ENCODE measurements at places on chromosomes 16 and 17.

DNA sequence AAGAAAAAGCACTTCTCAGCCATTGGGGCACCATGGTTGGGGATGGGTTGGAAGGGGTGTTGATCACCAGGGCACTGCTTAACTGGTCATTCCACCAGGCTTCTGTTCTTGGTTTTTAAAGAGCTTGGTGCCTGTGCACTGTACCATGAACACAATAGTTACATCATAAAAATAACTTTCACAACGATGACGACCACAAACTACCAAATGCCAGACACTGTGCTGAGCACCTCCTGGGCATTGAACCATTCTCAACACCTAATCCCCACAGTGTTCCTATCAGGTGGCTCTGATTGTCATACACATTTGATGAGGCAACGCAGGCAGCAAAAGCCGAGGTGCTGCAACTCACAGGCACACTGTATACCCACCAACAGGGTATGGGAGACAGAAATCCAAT lies 208.0 kb downstream of the FOXL1 start:
- no peak for DNase-seq

DNA sequence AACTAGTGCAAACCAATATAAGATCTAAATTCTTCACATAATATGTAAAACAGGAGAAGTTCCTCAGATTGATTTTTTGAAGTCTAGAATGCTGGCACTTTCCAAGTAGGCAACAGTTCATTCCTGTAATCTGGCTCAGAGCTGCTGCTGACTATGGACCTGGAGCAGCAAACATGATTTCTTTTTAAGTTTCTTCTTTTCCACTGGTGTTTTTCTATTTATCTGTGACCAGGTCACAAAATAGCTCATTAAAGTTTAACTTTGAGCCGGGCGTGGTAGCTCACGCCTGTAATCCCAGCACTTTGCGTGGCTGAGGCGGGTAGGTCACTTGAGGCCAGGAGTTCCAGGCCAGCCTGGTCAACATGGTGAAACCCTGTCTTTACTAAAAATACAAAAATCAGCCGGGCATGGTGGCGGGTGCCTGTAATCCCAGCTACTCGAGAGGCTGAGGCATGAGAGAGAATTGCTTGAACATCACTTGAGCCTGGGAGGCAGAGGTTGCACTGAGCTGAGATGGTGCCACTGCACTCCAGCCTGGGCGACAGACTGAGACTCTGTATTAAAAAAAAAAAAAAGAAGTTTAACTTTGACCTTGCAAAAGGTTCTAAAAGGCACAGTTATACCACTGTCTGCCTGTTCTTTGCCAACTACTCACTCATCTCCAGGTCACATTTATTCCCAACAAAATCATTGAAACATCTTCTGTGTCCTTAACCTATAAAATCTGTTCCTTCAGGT lies 29.4 kb upstream of the SLC13A2 start:
- DNase-seq = no peak

DNA sequence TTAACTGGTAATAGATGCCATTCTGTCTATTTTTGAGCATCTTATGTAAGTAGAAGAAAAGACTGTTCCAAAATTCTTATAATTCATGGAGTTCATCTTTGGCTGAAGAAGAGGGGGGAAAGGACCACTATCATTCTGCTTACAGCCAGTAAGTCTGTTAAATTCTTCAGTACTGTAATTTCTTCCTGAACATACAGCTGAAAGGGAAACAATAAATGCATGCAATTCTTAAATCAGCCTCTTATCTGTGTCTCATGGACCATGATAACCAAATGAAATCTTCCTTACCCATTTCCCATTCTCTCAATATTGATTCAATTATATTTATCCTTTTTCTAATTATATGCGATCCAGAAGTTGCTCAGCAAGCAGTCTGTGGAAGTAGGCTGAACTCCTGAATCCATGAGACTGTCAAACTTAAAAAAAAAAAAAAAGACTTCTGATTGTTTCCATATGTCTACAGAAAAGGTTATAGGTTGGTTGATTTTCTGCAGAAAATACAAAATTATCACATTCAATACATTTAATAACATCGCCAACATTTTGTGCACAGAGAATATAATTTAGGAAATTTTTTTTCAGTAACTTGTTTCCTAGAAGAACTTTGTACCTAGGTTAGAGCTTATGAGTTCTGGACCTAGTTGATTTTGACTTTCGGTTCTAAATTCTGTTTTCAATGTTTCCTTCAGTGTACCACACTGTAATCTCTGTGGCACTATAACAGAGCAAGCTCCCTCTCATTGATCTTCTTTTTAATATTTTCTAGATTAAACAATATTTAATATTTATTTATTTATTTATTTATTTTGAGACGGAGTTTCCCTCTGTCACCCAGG lies 1.2 kb upstream of the ABCA9 start:
- no peak for DNase-seq

GRCh38 chr17:6571452-6571781 lies 15.1 kb upstream of the PITPNM3 start:
- no peak for DNase-seq

GRCh38 chr17:1509290-1509881 lies 7.0 kb downstream of the INPP5K start:
- DNase-seq = no peak

DNA sequence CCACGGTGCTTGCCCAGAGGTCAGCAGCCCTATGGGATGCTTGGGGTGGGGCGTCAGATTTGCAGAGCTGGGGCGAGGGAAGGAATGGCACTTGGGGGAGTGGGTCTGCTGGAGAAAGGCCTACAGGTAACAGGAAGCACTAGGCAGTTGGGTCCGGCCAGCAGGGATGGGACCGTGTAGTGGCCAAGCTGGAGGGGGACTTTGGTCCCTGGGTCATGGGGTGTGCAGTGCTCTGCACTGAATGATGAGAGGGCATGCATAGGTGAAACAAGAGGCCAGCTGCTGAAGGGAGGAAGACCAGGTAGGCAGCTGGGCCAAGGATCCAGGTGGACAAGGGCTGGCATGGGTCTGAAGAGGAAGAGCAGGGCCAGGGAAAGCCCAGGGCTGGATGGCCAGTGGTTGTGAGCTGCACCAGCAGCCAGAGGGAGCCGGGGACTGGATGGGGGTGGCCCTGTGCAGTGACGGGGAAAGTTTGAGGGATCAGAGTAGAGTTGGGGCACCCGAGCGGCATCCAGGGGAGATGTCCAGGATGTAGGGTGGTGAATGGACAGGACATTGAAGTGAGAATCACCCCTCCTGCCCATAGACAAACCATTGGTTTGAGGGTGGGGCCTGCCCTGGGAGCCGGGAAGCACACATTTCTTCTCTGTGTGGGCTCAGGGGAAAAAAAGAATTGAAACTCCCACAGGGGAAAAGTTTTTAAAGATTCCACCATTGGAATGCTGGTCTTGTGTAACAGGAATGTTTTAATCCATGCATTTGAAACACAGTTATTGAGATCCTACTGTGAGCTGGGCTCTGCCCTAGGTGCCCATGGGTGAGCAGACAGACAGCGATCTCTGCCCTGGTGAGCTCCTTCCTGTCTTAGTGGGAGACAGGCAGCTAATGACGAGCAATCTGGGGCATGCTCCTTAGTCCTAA lies 25.1 kb downstream of the RAI1 start:
- no peak for DNase-seq

- no peak for DNase-seq
Observed at GRCh38 chr17:34423978-34424813, 61.2 kb upstream of the CCL1 start.

GRCh38 chr17:11239379-11239970 lies 1.5 kb upstream of the SHISA6 start:
- DNase-seq = no peak

DNA sequence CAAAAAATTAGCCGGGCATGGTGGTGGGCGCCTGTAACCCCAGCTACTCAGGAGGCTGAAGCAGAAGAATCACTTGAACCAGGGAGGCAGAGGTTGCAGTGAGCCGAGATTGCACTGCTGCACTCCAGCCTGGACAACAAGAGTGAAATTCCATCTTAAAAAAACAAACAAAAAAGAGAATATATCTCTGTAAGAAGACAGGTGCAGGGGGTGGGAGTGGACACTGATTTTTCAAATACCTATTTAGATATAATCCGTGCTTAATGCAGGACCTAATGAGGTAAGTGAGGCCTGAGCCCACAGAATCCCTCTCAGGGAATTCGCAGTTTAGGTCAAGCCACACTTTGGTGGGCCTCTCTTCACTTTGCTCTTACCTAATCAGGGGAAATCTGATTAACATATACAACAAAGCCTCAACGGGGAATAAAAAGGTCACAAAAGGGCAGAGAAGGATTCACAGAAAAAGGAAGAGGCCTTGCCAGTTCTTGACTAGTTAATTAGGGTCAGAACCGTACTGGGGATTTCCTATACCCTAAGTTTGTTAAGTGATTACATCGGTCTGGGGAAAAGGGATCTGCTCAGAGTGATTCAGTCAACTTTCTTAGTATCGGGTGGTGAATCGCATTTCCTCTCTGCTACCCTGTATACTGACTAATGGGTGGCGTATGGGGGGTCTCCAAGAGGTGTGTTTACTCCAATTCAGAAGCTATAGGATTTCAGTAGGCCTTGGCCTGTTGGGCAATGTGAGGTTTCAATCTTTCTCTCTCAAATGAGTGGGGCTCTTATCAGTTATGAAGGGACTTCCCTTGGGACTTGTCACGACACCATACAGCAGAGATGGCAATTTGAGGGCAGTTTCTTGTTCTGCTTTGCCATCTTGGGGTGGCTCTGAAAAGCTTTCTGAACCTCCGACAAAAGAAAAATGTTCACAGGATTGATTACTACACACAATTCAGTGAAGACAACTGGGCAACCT lies 1.9 kb upstream of the NFAT5 start:
- no peak for DNase-seq

GRCh38 chr17:49516180-49516579 lies 21.1 kb downstream of the NGFR start:
- no peak for DNase-seq

GRCh38 chr17:279331-279730 lies 73.3 kb downstream of the RPH3AL start:
- DNase-seq = no peak

DNA sequence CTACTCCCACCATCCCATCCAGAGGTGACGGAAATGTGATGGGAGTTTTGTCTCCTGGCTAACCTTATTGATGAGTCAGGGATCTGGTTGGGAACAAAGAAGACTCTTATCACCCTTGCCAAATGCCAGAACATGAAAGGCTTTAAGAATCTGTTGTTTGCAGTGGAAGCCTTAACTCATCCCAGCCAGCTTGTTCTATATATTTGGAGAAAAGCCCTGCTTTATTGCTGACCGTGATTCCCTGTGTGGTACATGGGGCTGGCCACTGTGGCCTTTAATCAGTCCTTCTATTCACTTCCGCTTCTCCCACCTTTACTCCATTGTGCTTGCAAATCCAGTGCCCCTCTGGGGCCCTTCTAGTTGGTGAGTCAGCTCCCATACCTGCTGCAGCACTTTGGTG lies 156.6 kb downstream of the PHKB start:
- DNase-seq = no peak

Measured in non-pigmented ciliary epithelial cell (primary cell).